ENCODE measurements at places on chromosomes 3 and 15. TPM values are rescaled to one million over a fixed set of nuclear protein-coding genes. Genes with fewer than 3 reads are reported as not detected.

DNA sequence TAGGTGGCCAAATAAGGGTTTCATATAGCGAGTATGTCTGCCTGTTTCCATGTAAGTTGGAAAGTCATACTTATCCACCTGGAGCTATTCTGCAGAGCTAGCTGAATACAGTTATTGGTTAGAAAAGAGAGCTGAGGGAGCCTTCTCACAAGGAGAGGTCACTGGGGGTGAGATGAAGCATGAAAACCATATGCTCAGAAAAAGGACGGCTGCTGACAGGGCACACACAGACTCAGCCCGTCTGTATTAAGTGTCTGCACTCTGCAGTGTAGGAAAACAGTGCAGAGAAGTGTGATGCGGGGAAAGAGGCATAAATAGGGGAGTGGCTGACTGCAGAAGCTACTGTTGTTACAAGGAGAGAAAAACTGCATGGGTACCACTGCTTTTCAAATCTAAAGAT, 58.2 kb downstream of the C3orf70 start:
- no peak for DNase-seq
- peaks cover 5% of the 10 kb centered on the region for H3K27me3 ChIP-seq
- peaks cover 4% of the 10 kb centered on the region for H3K4me1 ChIP-seq

DNA sequence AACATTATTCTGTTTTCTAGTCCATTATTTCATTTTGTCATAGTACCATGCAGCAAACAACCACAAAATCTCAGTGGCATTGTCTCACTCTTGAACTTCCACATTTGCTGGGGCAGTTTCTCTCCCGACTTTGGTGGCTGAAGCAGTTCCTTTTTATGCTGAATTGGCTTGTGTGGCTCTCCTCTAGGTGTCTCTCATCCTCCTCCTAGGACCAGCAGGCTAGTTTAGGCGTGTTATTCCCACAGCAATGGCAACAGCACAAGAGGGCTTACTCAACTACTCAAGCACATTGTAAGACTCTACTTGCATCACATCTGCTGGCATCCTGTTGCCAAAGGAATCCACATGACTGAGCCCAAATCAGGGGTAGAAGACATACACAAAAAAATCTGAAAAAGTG, 201.8 kb upstream of the KCNH8 start:
- H3K36me3 ChIP-seq = peaks cover 3% of the 10 kb centered on the region
- no peak for DNase-seq
- no peak overlapping the region for H3K27ac ChIP-seq

DNA sequence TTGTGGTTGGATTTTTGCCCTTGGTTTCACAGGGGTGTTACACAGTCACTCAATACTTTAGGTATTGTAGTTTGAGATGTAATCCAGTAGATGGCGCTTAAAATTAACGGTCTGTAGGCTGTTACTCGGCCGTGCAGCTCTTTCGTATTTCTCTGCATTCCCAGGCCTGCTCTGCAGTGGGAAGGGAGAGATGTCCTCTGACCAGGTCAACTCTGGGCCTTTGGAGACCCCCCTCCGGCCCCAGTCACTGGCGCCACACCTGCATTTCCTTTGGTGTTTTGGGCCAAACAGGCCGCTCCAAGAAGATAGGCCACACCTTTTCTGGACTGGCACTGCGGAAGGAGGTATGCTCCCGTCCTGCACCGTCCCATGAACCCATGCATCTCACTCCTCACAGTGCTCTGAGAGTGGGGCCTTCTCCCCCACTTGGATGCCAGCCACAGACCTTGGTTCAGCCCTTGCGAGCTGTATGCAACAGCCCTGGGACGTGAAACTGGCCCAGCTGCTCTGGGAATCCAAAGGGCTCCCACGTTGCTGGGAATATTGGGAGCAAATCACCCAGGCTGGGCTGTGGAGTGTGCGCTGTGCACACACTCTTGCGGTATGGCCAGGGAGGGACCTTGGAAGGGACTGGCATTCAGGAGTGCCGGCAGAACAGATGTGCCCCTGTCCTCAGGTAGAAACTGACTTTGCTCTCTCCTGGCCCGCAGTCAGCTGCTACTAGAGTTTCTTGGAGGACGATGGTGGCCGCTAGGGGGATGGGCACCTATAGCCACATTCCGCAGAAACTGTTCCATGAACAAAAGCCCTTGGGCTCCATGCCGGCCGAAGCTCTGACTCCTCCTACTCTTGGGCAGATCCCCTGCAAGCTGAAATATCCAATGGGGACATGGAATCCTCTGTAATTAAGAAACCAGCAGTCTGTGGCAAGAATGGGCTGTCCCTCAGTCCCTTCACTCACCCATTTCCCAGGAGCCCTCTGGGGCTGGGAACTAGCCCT, 410.5 kb upstream of the CADM2 start:
- no peak overlapping the region for H3K4me3 ChIP-seq
- DNase-seq = no peak
- no peaks in the 10 kb centered on the region for H3K4me1 ChIP-seq
- H3K36me3 ChIP-seq = no peaks in the 10 kb centered on the region
- no peak overlapping the region for H3K27ac ChIP-seq

NUP210 gene
- total RNA-seq = 26.7 TPM

- no peak for DNase-seq
- H3K4me1 ChIP-seq = peaks cover 19% of the 10 kb centered on the region
- H3K36me3 ChIP-seq = no peaks in the 10 kb centered on the region
- H3K4me3 ChIP-seq = no peak overlapping the region
These were observed 32.7 kb downstream of the EFHB start for GRCh38 chr3:19901337-19901736.

GRCh38 chr3:179962629-179963387, 73.9 kb downstream of the PEX5L start:
- no peaks in the 10 kb centered on the region for H3K36me3 ChIP-seq
- H3K27me3 ChIP-seq = peaks cover 23% of the 10 kb centered on the region
- H3K27ac ChIP-seq = no peak overlapping the region
- H3K4me1 ChIP-seq = no peaks in the 10 kb centered on the region
- no peak overlapping the region for H3K4me3 ChIP-seq
- no peak for DNase-seq

DNA sequence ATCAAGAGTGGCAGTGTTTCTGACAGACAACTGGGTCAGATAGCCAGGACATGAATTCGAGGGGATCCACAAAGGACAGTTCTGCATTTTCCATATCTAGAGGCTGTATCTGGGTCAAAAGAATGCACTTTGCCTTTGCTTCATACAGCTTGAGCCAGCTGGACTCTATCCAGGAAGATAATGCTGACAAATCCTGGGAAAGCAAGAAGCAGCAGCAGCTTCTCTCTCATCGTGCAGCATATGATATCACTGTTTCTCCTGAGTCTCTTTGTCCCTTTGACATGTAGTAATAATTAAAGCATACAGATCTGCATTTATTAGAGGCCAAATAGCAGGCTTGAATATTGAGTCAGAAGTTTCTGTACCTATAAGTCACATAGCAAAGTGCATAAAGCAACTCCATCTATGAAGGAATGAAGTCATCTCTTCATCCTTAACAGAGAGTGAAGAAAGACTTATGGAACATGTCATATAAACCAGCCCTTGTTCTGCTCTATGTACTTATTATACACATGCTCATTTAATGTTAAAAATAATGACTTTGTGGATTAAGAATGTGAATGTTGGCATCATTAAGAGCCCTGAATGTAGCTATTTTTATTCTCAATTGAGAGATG, 236.8 kb upstream of the GBE1 start:
- peak overlapping the region; percentile 17 for H3K27ac ChIP-seq
- H3K36me3 ChIP-seq = no peaks in the 10 kb centered on the region
- no peak overlapping the region for H3K4me3 ChIP-seq
- DNase-seq = no peak

- no peak for DNase-seq
- peaks cover 2% of the 10 kb centered on the region for H3K27me3 ChIP-seq
- H3K36me3 ChIP-seq = no peaks in the 10 kb centered on the region
These were observed 82.4 kb upstream of the PLCL2 start for GRCh38 chr3:16802389-16802788.

CLSTN2 gene
- total RNA-seq = 14.4 TPM

- peaks cover 44% of the 10 kb centered on the region for H3K4me1 ChIP-seq
- H3K4me3 ChIP-seq = no peak overlapping the region
- H3K36me3 ChIP-seq = no peaks in the 10 kb centered on the region
- no peak for DNase-seq
- H3K27me3 ChIP-seq = no peaks in the 10 kb centered on the region
These were observed 49.5 kb downstream of the UMPS start for GRCh38 chr3:124779751-124780191.

LRRIQ4 gene
- total RNA-seq = 0.11 TPM

ZNF501 gene
- 4.0 TPM for total RNA-seq
